ENCODE measurements at places on chromosomes 5 and 9.

DNA sequence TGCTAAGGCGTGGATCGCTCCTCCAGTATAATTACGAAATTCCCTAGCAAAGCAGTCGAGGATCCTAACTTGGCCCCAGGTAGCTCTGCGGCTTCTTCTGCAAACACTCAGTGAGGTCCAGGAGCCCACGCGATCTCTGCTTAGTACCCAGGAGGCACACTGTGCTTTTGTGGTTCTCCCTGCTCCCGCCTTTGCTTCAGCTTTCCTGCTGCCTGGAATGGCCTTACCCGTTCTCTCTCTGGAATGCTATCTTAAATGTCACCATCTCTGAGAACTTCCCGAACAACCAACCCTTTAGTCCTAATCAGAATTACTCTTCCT is 639 bp downstream of the INVS start:
- DNase-seq: peak; percentile 21

GRCh38 chr9:72773570-72773969 is 179.3 kb downstream of the ALDH1A1 start:
- DNase-seq: no peak

DNA sequence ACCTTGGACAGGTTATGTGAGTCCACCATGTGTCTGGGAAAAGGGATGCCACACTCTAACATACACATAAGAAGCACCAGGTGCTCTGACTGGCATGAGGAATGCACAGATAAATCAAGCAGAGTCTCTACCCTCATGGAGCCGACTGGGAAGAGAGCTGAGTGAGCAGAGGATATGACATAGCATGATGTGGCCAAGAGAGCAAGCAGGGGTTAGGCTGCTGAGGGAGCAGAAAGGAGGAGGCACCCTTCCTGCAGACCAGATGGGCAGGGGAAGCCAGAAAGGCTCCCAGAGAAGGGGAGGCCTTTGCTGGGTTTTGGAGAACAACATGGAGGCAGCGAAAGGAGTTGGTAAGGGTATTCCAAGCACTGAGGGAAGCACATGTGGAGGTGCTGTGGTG is 223.1 kb downstream of the GNA14 start:
- DNase-seq: no peak

DNA sequence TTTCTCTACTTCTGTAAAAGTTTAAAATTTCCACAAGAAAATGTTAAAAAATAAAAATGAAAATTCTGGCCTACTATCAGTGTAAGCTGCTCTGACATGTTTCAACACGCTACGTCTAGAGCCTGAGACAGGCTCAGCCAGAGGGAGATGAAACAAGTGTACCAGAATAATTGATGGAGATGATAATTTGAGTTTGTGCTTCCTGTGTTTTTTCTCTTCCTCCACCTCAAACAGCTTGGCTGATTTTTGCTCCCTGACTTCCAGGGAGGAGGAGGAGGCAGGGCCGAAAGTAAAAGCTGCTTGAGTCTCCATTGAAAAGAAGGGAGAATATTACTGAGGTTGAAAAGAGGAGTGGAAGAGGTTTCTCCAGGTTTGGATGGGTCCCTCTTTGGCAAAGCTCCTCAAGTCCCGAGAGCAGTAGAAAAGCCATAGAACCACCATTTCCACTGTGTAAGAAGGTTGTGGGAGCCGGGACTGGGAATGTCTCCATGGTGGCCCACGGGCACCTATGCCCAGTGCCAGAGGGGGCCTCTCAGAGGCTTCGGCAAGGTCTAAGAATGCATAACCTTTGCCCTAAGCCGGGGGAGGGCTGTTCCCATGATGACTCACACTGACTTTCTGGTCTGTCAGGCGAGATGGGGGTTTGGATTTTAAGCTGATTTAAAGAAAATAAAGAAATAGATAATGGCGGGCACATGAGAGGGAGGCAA is 95.1 kb downstream of the HRH2 start:
- DNase-seq: no peak

DNA sequence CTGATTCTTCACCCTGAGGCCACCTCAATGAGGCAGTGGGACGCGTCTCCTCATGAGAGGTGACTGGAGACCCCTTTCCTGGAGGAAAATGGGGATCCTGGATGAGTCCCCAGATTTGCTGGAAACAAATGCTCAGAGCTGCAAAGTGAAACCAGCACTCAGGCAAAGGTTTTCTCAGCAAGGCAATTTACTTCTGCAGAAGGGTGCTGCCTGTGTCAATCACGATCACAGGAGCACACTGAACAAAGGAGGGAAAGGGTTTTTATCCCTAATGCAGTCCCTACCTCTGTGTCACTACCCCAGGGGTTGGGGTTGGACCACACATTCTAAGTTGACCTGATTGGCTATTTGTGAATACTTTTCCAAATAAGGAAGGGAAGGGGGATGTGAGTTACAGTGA is 69.9 kb upstream of the CDK20 start:
- no peak for DNase-seq

GRCh38 chr5:131381021-131381420 is 117.2 kb downstream of the CDC42SE2 start:
- DNase-seq: no peak

Data from activated naive CD4-positive, alpha-beta T cell treated with anti-CD3 and anti-CD28 coated beads for 36 hours (primary cell).